ENCODE measurements at places on chromosomes 16 and 17.

DNA sequence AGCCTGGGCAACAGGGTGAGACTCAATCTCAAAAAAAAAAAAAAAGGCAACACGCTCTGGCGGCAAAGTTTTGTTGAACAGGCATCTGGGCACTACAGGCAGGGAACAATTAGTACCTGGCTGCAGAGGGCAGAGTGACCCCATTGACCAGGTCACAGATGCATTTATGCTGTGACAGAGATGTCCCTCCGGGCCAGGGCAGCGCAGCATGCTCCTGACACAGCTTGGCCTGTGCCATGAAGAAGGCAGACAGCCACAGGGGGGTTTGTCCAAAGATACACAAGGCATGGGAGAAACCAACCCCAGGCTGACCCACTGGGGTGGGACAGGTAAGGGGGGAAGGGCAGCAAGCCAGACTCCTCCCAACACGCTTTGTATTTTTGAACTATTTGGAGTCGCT lies 7.7 kb upstream of the SRRM2 start:
- no peak for DNase-seq

DNA sequence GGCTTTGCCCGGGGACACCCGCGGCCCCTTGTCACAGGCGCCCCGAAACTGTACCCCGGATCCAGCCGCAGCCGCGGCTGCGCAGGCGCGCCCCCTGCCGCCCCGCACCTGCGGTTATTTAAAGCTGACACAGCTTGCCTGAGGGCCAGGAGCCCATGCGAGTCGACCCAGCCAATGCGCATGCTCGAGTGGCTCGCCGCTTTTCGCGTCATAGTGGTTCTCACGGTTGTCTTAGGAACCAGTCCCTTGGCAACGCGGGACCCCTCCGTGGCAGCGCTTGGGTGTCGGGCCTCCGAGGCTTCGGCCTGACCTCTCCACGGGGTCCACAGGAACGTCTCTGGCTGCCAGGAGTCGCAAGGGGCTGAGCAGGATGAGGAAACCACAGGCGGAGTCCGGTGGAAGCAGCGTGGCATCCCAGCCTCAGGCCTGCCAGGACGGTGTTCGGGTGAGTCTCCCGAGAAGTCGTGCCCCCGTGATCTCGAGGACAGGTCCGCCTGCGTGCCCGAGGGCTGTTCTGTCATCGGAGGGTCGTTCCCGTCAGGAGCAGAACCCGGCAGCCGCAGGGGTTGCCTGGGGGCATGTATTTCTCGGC lies 716.9 kb downstream of the KCNJ18 start:
- DNase-seq = no peak

GRCh38 chr17:75625813-75626486 lies 7.3 kb upstream of the SMIM5 start:
- peak; percentile 23 for DNase-seq

GRCh38 chr16:10169904-10170410 lies 12.3 kb downstream of the GRIN2A start:
- no peak for DNase-seq

- peak; percentile 54 for DNase-seq
Observed at GRCh38 chr16:84720177-84720579, 20.4 kb downstream of the USP10 start.

GRCh38 chr16:52052818-52053217 lies 494.1 kb downstream of the TOX3 start:
- DNase-seq = no peak

- DNase-seq = no peak
Observed at GRCh38 chr16:88499836-88500251, 46.8 kb downstream of the ZFPM1 start.

DNA sequence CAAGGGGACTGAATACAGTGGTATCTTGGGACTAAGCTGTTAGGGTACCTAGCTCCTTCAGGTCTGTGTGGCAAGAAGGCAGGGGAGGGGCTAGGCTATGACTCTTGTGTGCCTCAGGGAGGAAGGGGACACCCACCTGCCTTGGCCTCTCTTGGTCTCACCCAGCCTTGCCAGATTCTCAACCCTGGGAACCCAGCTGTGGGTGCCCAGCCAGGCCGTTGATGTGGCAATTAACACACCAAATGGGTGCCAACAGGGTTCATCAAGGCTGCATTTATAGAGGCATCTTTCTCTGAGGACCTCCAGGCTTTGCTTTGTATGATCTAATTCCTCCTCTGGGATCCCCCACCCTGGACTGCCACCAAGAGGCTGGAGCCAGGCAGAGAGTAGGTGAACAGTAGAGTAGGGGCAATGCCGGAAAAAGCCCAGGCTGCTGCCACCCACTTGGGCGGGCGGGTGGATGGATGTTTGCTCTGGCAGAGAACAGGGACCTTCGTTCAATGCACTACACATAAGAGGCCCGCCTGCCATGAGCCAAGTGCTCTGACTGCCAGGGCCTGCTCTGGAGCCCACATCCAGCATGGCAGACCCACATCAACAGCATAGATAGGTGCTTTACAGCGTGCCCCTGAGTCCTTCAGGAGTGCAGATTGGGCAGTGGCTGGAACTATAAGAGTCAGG lies 3.2 kb upstream of the ASB16 start:
- DNase-seq = no peak

DNA sequence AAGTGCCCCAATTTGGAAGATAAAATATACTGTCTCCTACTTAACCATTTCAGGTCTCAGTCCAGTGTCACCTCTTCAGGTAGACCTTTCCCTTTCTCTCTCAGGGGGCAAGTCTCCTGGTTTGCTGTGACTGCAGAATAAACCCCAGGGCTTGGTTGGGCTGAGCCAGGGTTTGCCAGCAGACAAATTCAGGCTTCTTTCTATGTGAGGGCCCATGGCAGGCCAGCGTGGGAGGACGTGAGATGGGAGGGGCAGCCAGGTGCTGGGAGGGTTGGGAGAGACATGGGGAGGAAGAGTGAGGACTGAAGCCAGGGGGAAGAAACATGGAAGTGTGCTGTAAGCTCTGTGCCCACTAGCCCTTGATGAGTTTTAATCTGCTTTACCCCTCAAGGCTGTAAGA lies 163.2 kb downstream of the SPECC1 start:
- no peak for DNase-seq

DNA sequence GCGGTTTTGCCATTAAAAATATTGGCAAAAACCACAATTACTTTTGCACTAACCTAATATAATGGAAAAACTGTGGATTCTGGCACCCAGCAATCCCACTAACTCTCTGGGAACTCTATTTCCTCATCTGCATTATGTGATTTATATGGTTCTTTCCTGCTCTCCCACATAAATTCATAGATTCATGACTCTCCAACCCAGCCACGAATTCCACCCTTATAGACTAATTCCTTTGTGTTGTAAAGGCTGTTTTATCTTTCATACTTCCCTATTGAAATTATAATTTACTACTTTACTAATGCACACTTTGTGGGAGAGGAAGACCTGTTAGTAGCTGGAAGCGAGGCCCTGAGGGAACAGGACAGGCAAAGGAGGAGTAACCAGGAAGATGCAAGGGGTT lies 88.4 kb upstream of the GNAO1 start:
- no peak for DNase-seq

GRCh38 chr16:81748476-81749198 lies 30.5 kb upstream of the PLCG2 start:
- no peak for DNase-seq

DNA sequence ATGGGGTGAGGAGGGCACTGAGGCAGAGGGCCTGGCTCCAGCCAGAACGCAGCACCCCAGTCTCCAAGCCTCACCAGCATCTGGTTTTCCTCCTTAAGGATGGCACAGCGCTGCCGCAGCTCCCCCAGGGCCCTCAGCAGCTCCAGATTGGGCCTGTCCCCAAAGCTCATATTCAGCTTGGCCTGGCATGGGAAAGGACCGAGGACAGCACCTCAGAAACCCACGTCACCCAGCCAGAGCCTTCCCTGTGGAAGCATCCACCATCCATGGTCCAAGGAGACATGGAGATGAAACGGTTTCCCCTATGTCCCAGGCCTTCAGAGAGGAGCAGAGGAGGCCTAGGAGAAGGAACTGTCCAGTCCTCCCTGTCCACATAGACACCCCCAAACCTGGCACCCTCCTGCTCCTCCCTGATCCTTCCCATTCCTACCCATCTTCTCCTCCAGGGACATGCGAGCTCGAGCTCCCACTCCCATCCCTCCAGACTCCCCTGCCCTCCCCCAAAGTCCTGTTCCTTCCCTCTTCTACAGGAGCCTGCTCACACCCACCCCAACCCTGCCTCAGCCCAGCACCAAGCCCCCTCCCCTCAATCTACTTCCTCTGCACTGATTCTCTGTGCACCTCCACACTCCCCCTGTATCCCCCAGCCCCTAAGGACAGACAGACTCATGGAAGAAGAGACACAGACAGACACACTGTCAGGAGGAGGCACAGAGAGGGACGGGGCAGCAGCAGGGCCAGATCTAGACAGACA lies 1.8 kb downstream of the TSPOAP1 start:
- no peak for DNase-seq

GRCh38 chr17:63764716-63765115 lies 8.7 kb downstream of the CCDC47 start:
- no peak for DNase-seq

DNA sequence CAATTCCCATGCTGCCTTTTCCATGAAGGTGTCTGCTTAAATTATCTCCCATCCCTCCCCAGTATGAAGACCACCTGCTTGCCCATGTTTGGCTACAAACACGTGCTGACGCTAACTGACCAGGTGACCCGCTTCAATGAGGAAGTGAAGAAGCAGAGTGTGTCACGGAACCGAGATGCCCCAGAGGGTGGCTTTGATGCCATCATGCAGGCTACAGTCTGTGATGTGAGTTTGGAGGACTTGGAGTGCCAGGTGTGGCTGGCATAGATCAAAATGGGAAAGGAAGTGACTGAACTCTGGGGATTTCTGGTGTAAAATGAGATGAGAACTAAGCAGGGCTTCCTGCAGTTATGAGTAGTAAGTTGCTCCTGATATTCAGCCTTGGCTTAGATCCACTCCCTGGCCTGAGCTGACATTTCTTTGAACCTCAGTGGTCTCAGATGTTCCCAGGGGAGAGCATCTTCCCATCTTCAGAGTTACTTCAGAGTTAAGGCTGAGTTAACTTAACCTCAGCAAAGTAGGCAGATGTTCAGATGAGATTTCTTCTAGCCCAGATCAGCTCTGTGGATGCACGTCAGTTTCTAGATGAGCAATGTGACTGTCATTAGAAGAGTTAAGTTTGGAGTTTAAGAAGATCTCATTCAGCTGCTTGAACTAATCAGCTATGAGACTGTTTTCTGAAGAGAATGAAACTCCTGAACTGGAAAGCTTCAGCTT lies 32.7 kb downstream of the ITGB3 start:
- peak; percentile 50 for DNase-seq

GRCh38 chr16:15829460-15829859 lies 27.4 kb downstream of the MYH11 start:
- no peak for DNase-seq

- no peak for DNase-seq
Observed at GRCh38 chr17:47851764-47852112, 775 bp upstream of the SP6 start.

DNA sequence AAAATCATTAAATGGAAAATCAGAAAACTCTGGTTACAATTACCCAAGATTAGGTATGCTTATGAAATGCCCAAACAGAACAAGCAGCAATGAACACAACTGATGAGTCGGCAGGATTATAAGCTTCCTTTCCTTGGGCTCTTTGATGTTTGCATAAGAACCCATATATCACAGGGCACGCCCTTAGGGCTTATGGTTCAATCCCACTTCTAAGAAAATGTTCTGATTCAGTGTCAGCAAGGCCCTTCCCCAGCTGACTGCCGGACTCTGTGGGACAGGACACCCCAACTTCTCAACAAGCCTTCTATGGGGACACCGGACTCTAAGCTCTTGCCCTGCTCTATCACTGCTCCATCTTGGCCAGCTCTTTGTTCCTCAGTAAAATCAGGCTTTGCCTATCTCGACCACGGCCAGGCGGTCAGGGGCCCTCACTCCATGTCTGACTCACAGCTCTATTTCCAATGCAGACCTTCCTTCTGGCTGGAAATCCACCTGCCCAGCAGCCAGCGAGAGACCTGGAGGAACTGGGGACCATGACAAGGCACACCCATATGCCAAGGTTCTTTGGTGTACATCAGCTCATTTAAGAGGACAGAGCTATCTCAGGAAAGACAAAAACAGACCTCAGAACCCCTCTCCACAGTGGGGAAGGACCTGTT lies 26.8 kb downstream of the LITAFD start:
- peak; percentile 47 for DNase-seq

DNA sequence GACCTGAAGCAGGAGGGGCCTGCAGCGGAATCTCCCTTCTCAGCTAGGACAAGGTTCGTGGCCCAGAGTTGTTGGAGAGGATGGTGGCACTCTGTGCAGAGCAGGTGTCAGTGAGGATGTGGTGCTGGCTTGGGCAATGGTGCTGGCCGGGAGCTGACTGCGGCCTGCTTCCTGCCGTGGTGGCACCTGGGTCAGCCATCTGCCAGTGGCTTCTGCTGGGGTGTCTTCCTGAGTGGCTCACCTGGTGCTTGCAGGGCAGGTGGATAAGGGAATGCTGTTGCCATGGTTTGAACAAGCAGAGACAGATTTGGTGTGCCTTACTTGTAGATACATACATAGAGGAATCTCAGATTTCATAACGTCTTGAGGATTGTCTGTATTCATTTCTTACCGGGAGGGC lies 69.6 kb downstream of the SEC14L1 start:
- DNase-seq = no peak

DNA sequence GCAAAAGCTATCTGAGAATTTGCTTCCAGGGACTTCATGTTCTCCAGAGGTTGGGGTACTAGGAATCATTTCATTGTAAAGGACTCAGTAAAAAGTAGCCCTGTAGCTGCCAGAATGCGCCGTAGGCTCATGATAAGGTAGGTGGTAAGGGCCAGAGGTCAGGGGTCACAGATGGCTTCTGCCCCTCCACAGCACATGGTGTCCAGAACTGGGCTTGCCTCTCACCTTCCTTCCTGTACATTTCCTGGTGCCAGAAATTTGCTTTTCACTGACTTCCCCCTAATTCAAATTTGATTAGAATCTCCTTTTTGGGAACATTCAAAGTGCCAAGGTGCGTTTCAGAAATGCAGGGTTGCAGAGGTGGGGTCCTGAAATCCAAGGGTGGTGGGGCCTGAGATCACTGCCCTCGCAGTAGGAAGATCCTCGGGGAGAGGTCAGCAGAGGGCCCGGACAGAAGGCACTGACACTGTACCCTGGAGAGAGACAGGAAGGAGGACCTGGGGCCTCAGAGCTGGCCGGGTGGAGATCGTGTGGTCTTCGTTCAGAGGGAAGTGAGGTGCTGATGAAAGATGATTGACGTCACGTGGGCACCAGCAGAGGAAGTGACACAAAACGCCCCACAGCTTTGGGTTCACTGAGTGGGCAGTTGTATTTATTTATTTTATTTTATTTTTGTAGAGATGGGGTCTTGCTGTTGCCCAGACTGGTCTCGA lies 25.5 kb upstream of the METRNL start:
- DNase-seq = no peak

DNA sequence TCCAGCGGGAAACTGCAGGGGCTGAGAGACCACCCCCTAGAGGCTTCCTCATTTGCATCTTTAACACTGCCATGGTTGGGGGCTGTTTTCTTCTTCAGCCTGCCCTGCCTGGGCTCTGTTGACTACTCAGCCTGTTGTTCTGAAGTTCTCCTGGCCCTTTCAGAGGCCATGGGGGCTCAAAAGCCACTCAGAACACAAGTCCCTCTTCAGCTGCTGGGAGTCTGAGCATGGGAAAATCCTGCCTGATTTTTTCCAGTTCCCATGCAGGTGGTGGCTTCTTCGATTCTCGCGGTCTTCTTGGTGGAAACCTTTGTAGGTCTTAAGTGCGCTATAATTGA lies 36.3 kb downstream of the PLCG2 start:
- DNase-seq = no peak

GRCh38 chr17:79645022-79645776 lies 34.3 kb upstream of the RBFOX3 start:
- DNase-seq = no peak

- peak; percentile 18 for DNase-seq
Observed at GRCh38 chr16:3520413-3520812, 19.6 kb downstream of the CLUAP1 start.

Measured in iris pigment epithelial cell (primary cell).